Occipital lobe (tissue), 3 donors: ENCODE measurements at places on chromosomes 16 and 17.
A peak's percentile ranks its signal among the peaks of the same experiment; 100 is the strongest.

DNA sequence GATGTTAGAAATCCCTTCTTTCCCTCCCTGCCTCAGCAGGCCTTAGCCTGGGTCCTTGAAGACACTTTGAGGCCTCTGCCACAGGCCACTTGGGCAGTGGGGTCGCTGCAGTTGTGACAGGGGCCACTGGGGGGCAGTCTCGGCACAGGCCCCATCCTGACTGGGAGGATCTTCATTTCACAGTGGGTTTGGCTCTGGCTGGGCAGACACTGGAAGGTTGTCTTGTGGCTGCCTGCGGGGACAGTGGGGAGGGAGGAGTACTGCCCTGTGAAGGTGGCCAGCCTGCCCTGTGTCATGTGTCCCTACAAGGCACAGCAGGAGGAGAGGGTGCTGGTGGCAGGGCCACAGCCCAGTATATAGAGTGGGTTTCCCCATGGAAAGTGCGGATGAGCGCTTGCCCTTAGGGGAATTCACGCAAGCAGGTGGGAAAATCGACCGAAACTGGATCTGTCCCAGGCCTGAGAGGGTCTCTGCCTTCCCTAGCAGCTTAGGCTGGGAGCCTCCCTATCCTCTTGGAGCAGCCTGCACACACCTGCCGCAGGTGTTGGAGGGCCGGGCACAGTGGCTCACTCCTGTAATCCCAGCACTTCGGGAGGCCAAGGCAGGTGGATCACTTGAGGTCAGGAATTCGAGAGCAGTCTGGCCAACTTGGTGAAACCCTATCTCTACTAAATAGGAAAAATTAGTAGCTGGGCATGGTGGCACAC, 28.8 kb downstream of the GINS2 start:
- DNase-seq, result no peak

GRCh38 chr16:23519282-23519681, 9.0 kb upstream of the GGA2 start:
- no peak for DNase-seq

DNA sequence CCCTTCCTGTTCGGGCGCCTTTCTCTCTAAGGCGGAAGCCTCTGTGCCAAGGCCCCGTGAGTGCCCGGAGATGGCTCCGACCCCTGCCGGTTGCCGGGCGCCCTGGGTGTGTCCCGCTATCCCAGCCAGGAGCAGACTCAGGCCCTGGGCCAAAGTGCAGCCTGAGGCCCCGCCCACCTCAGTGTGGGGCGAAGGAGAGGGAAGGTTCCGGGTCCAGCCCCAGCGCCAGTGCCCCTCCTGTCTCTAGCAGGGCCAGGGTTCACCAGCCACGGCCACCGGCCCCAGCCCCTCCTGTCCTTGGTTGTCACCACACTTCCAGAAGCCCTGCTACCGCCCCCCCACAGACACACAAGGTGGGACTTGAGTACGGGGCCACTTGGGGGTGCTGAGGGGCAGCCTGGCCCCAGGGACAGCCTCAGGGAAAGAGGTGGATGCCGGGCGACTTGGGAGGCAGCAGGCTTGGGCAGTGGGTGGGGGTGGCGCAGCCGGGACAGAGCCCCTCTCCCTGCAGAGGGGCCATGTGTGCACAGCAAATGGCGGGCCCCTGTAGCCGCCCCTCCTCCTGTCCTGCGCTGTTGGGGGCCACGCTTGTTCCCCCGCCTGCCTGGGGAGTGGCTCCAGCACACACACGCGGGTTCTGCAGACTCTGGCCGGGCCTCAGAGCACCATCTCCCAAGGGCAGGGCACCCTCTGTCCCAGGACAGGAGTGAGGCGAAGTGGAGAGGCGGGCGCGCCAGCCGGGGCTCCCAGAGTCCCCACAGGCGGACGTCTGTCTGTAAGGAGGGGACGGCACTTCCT, 6.0 kb downstream of the C1QTNF8 start:
- DNase-seq, result no peak

DNA sequence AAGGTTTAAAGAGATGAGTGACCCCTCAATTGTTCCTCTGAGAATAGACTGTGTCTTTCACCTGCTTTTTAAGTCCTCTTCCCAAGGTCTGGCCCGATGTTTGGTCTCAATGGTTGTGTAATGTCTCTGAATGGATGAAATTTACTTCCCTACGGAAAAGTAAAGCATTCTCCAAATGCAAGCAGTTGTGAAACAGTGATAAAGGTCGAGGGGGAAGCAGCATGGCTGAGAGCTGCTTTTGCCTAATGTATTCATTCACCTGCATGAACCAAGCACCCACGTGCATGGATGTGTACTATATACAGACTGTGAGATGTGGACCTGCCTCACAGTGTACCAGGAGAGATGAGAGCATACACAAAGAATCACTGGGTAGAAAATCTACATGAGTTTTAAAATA, 11.4 kb downstream of the MRPS23 start:
- no peak for DNase-seq

GRCh38 chr17:65670667-65671371, 109.4 kb upstream of the AXIN2 start:
- DNase-seq, result no peak

DNA sequence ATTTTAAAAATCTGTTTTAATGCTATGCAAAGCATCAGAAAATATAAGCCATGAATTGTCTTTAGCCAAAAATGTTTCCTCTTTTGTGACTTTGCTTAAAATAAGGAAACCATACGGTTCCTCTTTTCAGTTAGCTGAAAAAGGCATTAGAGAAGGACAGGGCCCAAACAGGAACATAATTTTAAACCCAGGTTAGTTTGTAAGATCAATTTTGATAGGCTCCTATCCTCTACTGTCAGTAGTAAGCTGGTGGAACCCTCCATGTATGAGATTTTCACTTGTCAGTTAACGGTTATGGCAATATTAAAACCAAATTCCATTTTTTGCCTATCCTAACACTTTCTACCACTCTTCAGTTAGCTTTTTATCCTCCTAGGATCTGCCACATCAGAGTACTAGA, 4.3 kb downstream of the EVI2B start:
- no peak for DNase-seq

- DNase-seq, result no peak
These were observed 628.5 kb downstream of the MAF start for GRCh38 chr16:78972006-78972405.

- no peak for DNase-seq
These were observed 9.7 kb downstream of the ETV4 start for GRCh38 chr17:43536236-43536992.

DNA sequence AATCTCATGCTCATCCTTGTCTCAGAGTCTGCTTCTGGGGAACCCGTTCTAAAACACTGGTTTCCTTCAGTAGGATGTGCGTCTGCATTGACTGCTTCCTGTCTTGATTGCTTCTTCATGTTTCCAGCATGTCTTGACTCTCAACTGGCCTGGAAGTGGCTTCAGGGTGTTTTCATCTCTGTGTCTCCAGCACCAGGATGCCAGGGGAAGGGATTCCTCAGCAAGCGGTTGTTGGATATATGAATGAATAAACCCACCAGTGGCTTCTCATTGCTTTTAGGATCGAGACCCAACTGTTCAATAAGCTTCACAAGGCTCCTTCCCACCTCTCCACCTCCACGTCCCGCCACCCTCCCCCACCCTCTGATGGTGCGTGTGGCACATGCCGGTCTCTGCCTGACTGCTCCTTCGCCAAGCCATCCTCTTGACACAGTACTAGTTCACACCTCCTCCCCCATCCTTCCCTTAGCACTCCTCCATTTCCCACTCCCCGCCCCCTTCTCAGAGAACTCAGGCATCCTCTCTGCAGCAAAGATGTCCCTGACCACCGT, 14.1 kb upstream of the TNS4 start:
- no peak for DNase-seq

- no peak for DNase-seq
These were observed 931 bp upstream of the CPHXL start for GRCh38 chr16:75727221-75727620.

- no peak for DNase-seq
These were observed 559 bp downstream of the CLUH start for GRCh38 chr17:2710803-2711607.

GRCh38 chr17:80358131-80358530, 56.8 kb upstream of the ENDOV start:
- DNase-seq, result no peak

DNA sequence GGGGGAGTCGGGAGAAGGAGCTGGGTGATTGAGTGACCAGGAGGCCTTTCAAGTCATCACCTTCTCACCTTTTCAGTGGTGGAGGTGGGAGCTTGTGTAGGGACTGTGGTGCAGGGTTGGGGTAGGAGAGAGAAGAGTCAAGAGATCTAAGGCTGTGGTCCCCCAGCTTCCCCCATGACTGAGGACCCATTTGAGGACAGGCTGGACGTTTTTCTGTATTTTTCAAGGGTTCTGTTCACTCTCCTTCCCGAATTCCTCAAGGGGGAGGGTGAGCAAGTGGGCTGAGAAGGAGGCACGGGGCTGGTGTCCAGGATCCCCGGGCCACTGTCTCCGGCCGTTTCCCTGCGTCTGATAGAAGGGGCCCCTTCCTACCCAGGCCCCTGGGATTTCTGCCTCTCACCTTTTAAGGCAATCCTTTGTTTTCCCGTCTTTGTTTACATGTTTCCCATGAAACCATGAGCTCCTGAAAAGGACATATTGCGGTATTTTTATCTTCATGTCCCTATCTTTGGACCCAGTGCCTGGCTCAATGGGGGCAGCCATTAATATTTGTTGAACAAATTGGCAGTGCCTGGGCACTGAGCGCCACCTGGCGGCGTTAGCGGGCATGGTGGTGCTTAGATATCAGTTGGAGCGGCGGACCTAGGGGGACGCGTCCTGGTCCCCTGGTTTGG, 9.2 kb upstream of the CD300A start:
- peak; percentile 34 for DNase-seq

DNA sequence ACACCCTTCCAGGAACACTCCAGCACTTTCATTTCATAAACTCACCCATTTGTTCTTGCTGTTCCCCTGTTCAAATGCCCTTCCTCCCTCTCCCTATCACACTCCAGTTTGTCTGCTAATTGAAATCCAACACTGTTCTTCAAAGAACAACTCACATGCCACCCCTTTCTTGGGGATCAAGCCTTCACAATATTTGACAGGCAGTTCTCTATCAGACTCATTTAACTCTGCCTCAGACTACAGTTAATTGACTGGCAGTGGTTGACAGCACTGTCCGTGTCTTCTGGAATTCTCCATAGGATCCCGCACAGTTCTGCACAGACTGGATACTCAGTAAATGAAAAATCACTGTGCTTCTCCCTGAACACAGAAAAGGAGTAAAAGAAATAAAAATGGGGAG, 87.8 kb downstream of the PMP22 start:
- DNase-seq, result no peak

GRCh38 chr17:49577963-49578362, 2.3 kb downstream of the NXPH3 start:
- DNase-seq, result no peak

GRCh38 chr17:45371414-45372324, 54.8 kb upstream of the MAP3K14 start:
- DNase-seq, result peak; percentile 52

GRCh38 chr16:58105631-58106030, 23.6 kb downstream of the CFAP20 start:
- DNase-seq, result no peak

DNA sequence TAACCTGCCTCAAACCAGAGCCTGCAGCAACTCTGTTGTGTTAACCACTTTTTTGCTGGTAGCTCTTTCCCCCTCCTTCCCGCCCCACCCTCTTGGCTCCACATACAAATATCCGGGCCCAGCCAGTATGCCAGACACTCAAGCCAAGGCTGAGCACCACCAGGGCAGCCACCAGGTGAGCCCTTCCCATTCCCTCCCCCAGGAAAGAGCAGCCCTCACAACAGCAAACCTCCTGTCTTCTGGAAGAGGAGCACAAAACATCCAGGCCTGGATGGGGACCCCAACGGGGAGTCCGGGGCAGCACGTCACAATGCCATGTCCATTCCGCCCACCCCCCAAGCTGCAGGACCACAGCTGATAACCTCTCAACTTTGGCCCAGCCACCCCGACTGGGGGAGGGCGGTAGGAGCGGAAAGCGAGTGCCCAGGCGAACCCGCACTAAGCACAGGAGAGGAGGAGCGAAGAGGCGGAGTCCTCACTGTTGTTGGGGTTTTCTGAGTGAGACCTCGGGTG, 757 bp downstream of the ORMDL3 start:
- DNase-seq, result no peak

- no peak for DNase-seq
These were observed at the start of gene PIK3R6 for GRCh38 chr17:8867361-8867981. TSS of gene PIK3R6 (minus strand) at chr17:8867674. CDS start at chr17:8849794, 17,880 bp downstream.

- no peak for DNase-seq
These were observed 26.9 kb upstream of the PABPN1L start for GRCh38 chr16:88893127-88893968.

- DNase-seq, result no peak
These were observed 450.3 kb upstream of the PSMD7 start for GRCh38 chr16:73846356-73846755.

GRCh38 chr17:43779145-43780125, 658 bp upstream of the DUSP3 start:
- no peak for DNase-seq

- DNase-seq, result no peak
These were observed 5.1 kb downstream of the TMEM235 start for GRCh38 chr17:78236362-78237127.

DNA sequence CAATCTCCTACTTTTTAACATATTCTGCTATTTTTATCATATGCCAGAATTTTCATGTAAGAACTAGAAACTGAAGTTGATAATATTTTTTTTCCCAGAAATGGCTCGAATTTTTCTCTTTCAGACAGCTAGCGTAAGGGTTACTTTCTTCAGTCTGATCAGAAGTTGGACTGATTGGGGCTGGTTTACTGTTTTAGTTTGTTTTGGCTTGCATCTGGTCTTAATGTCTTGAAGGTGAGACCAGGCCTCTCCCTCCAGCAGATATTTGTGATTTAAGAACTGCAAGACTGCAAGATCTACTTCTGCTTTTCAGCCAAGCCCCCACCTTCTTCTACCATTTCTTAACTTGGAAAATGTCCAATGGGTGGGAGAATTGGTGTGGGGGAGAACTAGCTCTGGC, 266.4 kb downstream of the HAPSTR1 start:
- no peak for DNase-seq

GRCh38 chr16:16017812-16018211, 68.4 kb downstream of the ABCC1 start:
- DNase-seq, result no peak

DNA sequence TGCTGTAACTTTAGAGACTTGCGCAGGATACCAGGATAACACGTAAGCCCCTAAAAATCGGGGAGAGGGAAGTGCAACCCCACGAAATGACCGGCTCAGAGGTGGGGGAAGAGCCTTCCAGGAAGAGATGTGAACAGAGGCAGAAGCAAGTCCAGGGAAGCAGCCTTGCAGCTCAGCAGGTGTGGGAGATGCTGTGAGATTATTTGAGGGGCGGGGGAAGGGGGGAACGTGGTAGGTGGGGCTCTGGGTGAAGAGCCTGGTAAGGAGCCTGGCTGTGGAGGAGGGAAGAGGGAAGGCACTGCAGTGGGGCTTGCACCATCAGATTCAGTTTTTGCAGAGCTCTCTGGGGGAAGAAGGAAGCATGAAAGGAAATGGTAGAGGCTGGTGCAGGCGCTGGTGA, 95.4 kb upstream of the CACNG5 start:
- DNase-seq, result no peak

DNA sequence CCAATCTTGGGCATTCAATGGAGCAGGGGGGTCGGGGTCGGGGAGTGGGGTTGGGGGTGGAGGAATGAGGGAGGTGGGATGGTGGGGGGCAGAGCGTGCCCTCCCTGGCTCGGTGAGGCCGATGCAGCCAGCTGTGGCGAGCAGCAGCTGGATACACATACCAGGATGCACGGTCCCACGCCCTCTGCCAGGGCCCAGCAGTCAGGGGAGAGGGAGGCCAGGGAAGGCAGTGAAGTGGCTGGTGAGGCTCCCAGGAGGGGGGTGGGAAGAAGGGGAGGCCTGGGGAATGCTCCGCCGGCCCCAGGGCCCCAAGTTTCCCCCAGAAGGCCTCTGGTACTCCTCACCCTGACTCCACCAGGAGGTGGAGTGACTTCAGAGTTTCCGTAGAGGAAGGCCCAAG, 77.6 kb upstream of the LHX1 start:
- DNase-seq, result no peak
